Astrocyte of the cerebellum (primary cell): ENCODE measurements at places on chromosomes 5 and 9.

DNA sequence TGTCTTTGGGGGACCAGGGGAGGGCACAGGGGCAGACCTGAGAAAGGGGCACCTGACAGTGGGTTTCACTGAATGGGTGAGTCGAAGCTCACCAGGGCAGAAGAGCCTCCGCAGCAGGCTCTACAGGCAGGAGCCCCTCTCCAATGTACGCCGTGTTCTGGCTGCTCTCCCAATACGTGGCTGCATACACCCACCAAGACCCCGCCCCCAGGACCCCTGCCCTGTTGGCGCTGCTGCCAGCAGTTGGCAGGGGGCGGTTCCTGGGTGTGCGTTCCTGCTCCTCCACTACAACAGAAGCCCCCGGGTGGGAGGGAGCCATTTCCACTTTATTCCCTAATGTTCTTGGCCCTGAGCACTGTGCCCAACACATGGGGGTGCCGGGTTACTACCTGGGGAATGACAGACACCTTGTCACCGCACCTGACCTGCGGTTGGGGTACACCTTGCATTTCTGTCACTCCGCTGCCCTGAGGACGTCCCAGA, 30.3 kb downstream of the SARDH start:
- DNase-seq: no peak

GRCh38 chr5:32740651-32741050, 29.5 kb downstream of the NPR3 start:
- DNase-seq: no peak

DNA sequence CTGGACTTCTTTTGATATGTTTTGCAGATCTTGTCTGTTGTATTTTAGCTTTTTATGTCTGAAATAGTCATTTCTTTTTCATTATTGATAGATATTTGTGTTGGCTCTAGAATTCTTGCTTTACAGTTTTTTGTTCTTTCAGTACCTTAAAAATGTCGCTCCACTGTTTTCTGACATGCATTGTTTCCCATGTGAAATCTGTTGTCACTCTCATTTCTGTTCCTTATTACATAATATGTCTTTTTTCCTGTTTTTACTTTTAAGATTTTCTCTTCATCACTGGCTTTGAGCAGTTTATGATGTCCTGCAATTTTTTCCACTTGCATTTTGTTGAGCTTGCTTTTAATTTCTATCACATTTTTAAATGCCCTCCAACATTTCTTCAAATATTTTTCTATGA, 270.4 kb upstream of the TARS1 start:
- no peak for DNase-seq

GRCh38 chr5:91417219-91417618, 34.1 kb upstream of the ARRDC3 start:
- peak; percentile 3 for DNase-seq

DNA sequence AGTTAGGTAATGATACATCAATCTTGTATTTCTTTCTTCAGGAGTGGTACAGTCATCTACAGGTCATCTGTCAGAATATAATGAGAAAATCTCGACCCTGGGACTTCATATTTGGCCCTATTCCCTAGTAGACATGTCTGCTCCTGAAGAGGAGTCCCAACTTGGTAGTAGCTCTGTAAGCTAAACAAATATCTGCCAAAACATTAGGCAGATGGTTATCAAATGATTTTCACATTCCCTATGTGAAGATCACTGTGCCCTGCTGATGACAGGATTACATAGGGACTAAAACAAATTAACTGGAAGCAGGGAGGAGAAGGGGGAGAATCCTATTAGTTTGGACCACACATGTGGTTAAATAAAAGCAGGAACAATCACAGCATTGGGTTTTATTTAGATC, 138.6 kb upstream of the NFIB start:
- no peak for DNase-seq

GRCh38 chr9:87445646-87446045, 52.0 kb upstream of the DAPK1 start:
- no peak for DNase-seq

GRCh38 chr5:174305241-174305681, 259.8 kb downstream of the NSG2 start:
- DNase-seq: no peak

DNA sequence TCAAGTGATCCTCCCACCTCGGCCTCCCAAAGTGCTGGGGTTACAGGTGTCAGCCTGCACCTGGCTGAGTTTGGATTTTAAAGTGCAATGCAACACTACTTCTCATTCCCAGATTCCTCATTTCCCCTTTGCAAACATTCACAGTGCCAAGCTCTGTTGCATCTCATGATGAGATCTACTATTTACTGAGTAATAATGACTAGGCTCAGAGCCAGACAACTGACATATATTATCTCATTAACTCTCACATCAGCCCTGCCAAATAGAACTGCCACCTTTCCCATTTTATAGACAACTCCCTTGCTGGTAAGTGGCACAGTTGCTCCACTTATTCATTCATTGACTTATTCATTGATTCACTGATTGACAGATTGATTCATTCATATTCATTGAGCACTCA, 7.0 kb downstream of the PDE6A start:
- DNase-seq: no peak

GRCh38 chr5:10161778-10162177, 87.9 kb downstream of the ATPSCKMT start:
- no peak for DNase-seq

- no peak for DNase-seq
These were observed at the start of gene HEMGN for GRCh38 chr9:97938081-97938644. TSS of gene HEMGN (minus strand) at chr9:97938172. CDS start at chr9:97938136, 36 bp downstream.

GRCh38 chr5:42274913-42275312, 148.3 kb upstream of the GHR start:
- no peak for DNase-seq
